Neural crest cell (in vitro differentiated cells): ENCODE measurements at places on chromosomes 3 and 15.
A peak's percentile ranks its signal among the peaks of the same experiment; 100 is the strongest.

DNA sequence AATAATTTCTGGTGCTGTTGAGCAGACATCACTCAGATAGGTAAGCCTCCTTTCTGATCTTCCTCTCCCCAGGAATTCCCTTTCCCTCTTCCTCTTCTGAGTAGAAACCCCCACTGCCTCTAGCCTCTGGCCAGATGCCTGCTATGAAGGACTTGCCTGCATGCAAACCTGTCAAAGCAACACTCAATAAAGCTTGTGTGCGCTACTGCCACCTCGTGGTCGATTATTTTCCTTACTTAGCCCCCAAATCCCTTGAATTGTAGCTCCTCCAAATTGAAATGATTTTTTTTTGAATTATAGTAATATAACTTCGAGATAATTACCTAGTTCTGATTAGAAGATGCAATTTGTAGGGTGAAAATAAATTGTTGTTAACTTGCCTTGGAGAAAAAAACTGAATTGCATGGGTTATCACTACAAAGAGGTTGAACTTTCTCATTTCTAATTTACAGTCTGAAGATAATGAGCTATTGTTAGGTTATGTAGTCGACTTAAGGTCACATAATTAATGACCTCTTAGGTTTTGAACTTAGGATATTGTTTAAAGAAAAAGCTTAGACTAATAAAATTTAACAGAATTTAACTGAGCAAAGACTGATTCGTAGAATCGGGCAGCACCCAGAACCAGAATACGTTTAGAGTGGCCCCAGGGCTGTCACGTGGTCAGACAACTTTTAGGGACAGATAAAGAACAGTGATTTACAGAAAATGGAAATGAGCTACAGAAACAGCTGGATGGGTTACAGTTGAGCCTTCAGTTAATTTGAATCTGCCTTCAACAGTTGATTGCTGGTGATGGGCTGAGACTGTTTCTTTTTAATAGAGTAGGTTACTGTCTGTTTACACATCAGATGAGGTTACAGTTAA, 269.3 kb downstream of the ARPP21 start:
- DNase-seq = peak; percentile 77

DNA sequence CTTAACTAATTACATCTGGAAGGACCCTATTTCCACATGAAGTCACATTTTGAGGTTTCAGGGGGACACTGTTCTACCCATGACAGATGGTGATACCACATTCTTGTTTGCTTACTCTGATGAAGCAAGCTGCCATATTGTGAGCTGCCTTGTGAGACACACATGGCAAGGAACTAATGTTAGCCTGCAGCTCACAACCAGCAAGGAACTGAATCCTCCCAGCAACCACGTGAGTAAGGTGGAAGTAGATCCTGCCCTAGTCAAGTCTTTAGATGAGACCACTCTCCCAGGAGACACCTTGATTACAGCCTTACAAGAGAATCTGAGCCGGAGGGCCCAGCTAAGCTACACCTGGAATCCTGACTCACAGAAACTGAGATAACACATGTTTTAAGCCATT, 160.1 kb downstream of the PDE8A start:
- no peak for DNase-seq

- no peak for DNase-seq
These were observed 19.7 kb downstream of the KCNAB1 start for GRCh38 chr3:156140001-156140595.

DNA sequence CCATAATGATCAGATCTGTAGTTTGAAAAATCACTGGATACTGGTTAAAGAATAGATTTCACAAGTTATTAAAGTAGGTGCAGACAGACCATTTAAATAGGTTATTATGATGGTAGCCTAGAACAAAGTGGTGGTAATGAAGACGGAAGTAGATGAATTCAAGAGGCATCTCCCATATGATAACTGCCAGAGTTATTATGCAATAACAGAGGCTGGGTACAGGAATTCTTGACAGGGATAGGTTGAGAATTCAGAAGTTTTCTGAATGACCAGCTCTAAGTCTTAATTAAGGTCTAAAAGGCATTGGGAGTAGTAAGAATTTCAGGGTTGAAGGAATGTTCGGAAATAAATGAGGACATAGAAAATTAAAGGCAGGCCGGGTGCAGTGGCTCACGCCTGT, 108.9 kb downstream of the PEAK1 start:
- DNase-seq = no peak

DNA sequence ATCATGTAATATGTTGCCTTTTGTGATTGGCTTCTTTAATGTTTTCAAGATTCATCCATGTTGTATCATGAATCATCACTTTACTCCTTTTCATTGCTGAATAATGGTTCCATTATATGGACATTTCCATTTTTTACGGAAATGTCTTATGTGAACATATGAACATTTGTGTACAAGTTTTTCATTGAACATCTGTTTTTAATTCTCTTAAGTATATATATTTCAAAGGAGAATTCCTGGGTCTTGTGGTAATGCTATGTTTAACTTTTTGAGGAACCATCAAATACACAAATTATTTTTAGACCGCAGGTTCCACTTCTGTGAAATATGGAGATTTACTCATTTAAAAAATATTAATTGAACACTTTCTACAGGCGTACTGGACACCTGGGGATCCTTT, 85.7 kb downstream of the ARIH1 start:
- no peak for DNase-seq

GRCh38 chr3:73637042-73637441, 12.3 kb upstream of the PDZRN3 start:
- DNase-seq = no peak
